Right atrium auricular region (tissue), 2 donors: ENCODE measurements at places on chromosomes 16 and 17.

GRCh38 chr17:73291260-73291801, 20.5 kb downstream of the CDC42EP4 start:
- peak; percentile 89 for DNase-seq

GRCh38 chr17:10127819-10128425, 70.5 kb downstream of the GAS7 start:
- peak; percentile 94 for DNase-seq

GRCh38 chr17:1134634-1135324, 45.0 kb downstream of the ABR start:
- no peak for DNase-seq

DNA sequence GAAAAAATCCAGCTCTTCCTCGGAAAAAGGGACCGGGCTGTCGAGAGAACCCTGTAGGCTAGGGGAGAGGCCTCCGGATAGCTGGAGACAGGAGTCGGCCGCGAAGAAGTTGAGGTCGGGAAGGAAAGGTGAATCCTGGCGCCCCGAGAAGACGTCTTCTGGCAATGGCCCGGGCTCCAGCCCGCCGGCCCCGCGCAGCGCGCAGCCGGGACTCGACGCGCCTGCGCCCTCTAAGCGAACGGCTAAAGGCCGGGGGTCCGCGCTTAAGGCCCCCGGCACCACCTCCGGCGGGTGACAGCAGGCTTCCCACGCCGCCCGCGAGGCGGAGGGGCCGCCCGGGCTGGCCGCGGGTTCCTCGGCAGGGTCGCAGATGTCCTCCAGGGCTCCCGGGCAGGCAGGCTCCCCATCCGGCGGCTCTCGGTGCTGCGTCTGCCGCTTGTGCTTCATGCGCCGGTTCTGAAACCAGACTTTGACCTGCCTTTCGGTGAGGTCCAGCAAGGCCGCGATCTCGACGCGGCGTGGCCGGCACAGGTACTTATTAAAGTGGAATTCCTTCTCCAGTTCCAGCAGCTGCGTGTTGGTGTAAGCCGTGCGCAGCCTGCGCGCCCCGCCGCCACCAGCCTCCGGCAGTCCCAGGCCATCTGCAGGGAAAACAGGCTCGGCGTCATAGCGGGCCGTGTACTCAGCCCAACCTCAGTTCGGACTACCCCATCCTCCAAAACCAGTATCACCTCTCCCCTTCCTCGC, 1.6 kb downstream of the HOXB2 start:
- no peak for DNase-seq
